ENCODE measurements at places on chromosomes 16 and 17.

GRCh38 chr17:74243013-74243755, 29.8 kb downstream of the TTYH2 start:
- DNase-seq: no peak

DNA sequence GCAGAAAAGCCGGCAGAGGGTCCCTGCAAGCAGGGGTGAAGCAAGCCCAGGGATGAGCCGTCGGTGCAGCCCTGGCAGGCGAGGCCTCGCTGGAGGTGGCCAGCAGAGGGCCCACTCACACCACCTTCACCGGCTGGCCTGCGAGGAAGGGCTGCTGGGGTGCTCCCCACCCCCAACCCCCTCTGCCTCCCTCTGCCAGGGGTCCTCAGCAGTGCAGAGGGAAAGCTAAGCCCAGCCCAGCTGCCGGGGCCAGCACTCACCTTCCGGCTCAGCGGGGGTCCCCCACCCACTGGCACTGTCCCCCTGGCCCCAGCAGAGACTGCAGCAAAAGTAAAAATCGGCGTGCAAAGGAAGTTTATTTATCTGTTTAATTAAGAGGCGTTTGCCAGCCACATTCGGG, 113.4 kb downstream of the ENGASE start:
- DNase-seq: peak; percentile 10

DNA sequence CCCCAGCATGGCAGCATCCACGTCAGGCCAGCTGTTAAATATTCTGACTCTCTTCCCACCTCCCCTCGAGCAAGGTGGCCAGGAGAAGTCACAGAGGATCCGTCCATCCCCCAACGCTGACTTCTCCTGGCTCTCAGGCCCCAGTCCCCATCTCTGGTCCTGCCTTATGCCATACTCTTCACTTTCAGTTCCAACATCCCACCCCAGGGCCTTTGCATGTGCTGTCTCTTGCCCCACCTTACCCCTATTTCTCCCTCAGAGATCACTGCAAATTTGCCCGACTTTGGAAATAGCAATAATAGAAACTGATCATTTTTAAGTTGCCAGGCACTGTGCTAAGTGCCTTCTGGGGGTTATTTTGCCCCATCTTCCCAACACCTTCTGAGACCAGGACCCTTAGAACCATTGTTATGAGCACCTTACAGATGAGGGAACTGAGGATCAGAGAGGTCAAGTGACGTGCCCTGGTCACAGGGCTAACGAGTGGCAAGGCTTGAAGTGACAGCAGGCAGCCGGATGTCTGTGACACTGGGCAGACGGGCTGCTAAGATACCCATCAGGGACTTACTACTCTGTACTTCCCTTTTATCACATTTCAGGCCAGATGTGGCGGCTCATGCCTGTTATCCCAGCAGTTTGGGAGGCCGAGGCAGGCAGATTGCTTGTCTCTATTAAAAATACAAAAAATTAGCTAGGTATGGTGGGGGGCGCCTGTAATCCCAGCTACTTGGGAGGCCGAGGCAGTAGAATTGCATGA, 17.7 kb downstream of the HID1 start:
- DNase-seq: no peak

DNA sequence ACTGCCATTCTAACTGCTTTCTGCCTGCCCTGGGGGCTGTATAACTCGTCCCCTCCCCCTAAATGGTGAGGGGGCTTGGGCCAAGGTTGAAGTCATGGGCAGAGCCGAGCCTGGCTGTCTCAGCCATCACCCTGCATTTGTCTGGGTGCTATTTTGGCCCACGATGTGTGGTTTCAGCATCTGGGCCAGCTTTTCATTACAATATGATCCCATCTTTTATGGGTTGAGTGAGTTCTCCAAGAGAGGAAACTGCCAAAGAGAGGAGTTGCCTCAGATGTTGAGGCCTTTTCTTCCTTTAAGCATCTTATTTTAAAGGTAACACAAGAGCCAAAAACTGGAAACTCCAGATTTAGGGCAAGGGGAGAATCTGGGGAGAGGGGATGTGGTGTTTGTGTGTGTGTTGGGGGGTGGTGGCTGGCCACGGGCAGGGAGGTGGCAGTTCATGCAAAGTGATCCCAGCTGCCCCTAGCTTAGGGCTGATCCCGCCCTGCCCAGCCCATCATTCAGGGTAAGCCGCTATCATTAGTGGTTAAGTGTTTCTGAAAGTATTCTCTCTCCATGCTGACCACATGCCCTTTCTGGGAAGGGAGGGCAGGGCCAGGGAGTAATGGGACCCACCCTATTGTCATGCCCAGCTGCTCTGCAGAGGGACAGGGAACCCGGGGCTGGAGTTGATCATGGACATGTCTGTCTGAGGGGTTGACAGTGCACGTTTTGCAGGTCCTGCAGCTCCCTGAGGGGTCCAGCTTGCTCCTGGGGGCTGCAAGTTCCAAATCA, 83.2 kb upstream of the CLEC18A start:
- no peak for DNase-seq

- peak; percentile 18 for DNase-seq
Observed at GRCh38 chr17:38476549-38476948, 48.3 kb downstream of the ARHGAP23 start.

DNA sequence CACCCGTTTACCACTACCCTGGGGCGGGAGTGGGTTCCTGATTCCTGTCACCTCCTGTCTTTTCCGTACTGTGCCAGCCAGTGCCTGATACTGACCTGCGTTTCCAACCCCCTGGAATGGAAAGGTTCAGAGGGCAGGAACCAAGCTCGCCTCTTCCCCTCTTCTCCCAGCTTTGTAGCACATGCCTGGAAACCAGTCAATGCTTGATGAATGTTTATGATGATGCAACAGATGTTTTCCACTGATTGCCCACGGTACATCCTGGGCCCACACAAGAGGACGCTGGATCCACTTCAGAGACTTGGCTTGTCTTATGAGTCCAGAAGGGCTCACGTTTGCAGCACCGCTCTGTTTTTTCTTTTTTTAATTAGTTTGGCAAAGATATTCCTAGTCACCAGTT, 262.0 kb downstream of the CPPED1 start:
- DNase-seq: no peak

- no peak for DNase-seq
Observed at GRCh38 chr16:81770008-81770407, 9.1 kb upstream of the PLCG2 start.

- DNase-seq: no peak
Observed at GRCh38 chr17:35023538-35023937, 40.0 kb downstream of the RFFL start.

DNA sequence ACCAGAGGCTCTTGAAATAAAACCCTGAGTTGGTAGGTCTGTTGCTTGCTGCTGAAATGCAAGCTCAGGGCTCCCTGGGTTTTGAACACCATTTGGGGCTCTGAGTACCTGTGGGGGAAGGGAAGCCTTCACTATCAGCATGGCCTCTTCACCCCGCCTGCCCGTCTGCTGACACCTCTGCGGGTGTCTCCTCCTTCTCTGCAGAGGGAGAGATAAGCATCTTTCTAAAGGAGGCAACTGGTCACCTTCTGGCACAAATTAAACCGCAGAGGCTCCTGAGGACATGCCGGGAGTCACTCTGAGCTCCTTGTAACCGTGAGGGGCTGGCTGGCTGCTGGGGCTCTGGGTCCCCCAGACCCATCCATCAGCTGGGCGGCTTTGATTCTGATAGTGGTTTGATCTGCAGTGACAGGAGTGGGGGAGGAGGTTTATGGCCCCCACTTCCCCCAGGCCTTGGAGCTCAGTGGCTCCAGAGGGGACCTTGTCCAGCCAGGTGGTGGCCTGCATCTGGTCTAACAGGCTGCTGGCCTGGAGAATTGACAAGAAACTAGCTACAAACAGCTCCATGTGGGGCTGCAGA, 123.5 kb downstream of the IRF8 start:
- no peak for DNase-seq

DNA sequence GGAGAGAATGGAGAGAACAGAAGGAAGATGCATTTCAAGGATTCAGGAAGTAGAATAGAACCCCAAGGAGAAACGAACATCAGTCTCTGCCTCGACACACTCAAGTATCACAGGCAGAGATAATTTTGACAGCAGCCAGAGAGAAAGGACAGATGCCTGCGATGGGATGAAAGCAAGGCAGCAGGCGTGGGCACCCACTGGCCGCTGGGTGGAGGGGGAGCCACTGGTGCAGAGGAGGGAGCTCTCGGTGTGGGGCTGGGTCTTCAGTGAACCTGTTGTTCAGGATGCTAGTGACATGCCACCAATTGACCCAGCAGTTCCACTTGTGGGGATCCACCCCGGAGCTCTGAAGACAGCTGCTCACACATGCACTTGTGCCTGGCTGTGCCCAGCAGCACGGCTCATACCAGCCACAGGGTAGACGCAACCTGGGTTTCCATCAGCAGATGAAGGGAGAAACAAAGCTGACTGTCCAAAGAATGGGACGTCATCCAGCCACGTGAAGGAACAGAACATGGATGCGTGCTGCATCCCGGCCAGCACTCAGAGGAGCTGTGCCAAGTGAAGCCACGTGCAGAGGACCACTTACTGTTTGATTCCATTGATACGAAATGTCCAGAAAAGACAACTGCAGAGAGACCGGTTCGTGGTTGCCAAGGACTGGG, 127.0 kb downstream of the BANP start:
- DNase-seq: no peak

DNA sequence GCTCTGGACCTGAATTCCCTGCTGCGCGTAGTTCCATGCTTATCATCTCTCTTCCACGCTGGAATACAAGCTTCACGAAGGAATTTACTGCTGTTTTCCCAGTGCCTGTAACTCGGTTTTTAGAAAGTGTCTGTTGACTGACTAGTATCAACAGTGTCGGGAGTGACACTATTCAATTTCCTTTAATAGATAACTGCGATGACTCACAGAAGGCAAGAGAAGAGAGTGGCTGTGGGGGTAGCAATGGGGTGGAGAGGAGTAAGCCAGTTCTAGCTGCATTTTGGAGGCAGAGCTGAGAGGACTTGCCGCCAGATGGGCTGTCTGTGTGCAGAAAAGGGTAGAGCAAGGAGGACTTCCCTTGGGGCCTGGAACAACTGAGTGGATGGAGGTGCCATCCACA, 25.2 kb downstream of the B4GALNT2 start:
- DNase-seq: peak; percentile 27

DNA sequence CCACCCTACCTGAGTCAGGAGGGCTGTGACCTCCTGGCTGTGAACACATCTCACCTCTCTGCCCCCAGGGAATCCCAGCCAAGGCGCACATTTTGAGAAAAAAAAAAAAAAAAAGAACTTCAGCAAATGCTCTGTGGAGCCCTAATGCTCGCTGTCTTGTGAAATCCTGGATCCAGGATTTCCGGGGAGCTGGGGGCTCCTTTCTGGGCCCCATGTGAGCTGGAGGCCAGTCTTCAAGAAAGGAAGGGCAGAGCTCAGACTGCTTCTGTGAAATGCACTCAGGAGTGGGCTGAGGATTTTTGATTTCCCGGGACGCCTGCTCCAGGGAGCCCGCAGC, 36.0 kb upstream of the EMP2 start:
- no peak for DNase-seq

DNA sequence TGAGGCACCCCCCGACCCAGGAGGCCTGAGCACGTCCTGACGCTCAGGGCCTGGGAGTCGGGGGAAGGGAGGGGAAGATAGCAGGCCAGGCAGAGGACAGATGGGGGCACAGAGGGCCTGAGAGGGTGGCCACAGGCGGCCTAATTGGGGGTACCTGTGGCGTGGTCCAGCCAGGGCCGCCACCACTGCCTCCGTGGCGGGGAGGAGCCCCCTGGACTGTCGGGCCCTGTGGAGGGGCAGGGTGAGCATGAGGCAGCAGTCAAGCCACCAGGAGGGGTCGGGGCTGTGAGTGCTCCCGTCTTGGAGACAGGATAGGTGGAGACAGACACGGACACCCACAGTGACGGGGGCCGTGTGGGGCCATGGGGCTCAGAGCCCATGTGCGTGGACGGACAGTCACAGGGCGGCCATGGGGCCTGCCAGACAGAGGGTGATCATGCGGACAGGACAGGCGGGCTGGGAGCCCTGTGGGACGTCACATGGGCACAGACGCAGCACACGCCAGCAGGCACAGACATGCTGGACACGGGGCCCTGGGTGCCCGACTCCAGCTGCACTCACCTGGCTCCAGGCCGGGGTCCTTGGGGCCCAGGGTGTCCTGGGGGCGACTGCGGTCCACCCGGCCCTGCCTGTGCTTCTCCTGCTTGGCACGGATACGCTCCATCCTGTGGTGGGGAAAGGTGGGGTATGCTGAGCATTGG, 18.7 kb downstream of the CTU2 start:
- no peak for DNase-seq

DNA sequence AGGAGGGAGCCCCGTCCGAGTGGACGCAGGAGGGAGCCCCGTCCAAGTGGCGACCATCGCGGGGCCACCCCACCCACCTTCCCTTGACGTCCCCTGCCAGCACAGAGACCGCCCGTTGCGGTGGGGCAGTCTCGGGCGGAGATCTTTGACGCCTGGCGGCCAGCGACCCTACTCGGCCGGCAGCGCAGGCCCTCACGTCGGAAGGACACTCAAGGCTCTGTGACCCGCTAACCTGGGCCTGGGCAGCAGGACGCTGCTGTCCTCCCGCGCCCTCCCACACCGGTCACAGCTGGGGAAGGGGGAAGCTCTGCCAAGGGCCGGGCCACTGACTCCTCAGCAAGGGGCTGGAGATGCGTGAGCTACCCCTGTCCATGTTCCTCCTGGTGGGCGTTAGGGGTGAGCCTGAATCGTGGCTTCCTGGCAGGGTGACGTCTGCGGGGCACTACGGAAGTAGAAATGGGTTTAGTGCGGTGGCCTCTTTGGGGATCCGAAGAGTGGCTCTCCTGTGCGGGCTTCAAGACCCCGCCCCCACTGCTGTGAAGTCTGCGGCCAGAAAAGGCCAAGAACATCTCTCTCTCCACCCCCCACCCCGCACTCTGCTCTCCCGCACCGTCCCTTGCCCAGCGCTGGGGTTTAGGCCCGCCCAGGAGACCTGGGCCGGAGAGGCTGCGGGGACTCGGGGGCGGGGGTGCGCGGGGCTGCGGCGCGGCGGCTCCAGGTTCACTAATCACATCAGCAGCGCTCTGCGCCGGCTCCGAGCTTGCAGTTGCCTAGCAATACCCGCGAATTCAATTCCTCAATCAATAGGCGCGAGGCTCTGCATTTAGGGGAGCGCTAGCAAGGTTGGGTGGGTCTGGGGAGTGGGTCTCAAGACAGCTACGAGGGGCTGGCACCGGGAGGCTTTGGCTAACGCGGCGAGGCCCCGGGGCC, 5.8 kb downstream of the CBX8 start:
- no peak for DNase-seq

Measured in cardiac fibroblast (primary cell).